Posterior cingulate gyrus (tissue), 11 donors: ENCODE measurements at places on chromosomes 2 and 18.
A peak's percentile ranks its signal among the peaks of the same experiment; 100 is the strongest.

GRCh38 chr2:85907671-85908157 is 18.9 kb upstream of the ST3GAL5 start:
- DNase-seq = no peak

DNA sequence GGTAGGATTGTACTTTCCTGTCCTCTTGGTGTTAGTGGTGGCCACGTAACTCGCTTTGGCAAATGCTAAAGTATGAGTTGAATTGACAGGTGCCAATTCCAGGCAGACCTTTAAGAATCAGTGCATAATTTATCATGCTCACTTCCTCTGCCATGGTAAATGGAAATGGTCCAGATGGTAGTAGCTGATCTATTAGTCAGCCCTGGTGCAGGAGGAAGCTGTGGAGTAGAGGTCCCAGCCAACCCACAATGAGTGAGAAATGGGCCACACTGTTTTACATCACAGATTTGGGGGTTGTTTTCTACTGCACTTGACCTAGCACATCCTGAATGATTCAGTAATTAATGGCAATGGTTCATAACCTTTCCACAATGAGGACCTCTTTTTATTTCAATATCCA is 104.4 kb downstream of the RGPD3 start:
- DNase-seq = no peak

- DNase-seq = peak; percentile 73
Observed at GRCh38 chr18:11688972-11689668, at the start of gene GNAL. Gene GNAL (plus strand): TSS chr18:11689264. CDS start chr18:11689564, 300 bp downstream.

GRCh38 chr2:118698564-118698963 is 148.9 kb downstream of the EN1 start:
- no peak for DNase-seq

DNA sequence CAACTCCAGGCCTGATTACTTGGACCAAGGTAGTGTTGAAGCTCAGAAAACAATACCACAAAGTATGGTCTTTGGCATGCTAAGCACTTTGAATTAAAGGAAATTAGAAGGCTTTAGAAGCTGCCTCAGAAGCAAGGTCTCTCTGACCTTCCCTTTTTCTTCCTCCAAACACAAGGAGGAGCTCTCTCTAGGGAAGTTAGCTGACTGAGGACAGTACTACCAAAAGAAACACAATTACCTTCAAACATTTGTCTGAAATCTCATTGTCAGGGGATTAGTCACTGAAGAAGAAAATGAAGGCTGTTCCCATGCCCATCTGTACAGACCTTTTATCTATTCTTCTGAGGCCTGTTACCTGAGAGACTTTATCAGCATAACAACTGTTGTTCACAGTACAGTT is 279.3 kb downstream of the CDH20 start:
- DNase-seq = no peak

GRCh38 chr2:197890168-197890567 is 85.8 kb downstream of the PLCL1 start:
- DNase-seq = no peak

GRCh38 chr2:189854187-189854586 is 69.9 kb downstream of the PMS1 start:
- no peak for DNase-seq

GRCh38 chr18:63192885-63193349 is 126.7 kb downstream of the BCL2 start:
- DNase-seq = no peak

DNA sequence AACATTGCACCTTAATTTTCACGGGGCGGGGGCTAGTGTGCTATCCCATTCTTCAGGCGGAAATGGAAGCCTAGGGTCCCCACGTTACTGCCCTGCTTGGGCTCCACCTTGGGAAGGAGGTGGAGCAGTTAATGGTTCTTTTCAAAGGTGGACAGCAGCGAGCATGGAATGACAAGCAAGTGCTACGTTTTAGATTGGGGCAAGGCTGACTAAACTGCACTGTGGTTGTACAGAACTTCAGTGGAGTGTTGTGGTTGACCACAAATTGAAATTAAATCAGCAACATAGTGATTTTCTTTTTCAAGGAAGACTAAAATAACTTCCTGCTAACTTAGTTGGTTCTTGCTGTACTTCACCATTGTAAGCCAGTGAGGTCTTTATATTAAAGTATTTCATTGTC is 47.0 kb downstream of the CHRNA1 start:
- no peak for DNase-seq

DNA sequence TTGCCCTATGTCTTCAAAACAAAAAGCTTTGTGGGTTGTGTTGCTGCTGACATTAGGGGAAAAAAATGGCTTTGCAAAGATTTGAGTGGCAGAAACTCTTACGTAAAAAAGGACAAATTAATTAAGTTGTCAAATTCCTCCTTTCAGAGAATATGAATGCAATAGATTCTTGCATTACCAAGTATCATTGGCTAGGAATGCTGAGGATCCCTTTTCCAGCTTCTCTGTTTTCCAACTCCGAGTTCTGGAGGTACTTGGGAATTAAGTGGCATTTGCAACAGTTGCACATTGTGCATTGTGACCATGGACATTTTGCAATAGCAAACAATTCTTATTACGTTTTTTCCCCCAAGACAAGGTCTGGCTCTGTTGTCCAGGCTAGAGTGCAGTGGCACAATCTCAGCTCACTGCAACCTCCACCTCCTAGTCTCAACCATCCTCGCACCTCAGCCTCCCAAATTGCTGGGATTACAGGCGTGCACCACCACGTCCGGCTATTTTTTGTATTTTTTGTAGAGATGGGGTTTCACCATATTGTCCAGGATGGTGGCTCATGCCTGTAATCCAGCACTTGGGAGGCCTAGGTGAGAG is 29.9 kb upstream of the PPP1CB start:
- no peak for DNase-seq

DNA sequence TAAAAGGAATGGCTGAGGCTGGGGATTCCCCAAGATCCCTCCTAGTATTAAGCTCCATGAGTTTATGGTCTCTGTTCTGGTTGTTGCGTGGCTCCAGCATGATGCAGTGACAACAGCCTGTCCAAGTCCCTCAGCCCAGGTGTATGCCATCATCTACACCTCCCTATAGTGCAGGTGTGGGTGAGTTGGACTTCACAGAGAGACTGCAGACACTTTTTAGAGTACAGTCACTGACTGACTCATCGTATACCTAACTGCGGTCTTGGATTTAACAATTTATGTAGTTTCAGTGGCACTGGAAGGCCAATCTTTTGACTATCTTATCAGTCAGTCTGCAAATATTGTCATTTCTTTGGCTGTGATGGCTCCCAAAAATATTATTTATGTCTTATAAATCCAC is 415.0 kb downstream of the TMX3 start:
- DNase-seq = no peak

DNA sequence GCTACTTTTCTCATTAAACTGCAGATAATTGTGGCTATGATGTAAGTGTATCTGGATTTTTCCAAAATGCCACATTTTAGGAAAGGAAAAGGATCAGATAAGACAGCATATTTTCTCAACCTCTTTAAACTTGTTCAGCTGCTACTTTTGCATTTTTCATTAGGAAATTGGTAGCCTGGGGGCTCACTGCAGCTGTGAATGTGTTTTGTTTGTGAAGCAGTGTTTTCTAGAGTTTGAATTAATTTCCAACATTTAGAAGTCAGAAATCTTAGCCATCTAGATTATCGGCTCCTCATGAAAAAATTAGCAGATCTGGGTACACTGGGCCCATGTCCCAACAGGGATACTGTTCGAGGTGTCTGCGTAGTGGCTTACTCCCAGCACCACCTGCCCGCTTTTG is 56.3 kb upstream of the ZDBF2 start:
- DNase-seq = no peak

- no peak for DNase-seq
Observed at GRCh38 chr2:68379184-68379708, 14.2 kb downstream of the PLEK start.
